Trophoblast cell (in vitro differentiated cells and primary cell): ENCODE measurements at places on chromosomes 5 and 9.

DNA sequence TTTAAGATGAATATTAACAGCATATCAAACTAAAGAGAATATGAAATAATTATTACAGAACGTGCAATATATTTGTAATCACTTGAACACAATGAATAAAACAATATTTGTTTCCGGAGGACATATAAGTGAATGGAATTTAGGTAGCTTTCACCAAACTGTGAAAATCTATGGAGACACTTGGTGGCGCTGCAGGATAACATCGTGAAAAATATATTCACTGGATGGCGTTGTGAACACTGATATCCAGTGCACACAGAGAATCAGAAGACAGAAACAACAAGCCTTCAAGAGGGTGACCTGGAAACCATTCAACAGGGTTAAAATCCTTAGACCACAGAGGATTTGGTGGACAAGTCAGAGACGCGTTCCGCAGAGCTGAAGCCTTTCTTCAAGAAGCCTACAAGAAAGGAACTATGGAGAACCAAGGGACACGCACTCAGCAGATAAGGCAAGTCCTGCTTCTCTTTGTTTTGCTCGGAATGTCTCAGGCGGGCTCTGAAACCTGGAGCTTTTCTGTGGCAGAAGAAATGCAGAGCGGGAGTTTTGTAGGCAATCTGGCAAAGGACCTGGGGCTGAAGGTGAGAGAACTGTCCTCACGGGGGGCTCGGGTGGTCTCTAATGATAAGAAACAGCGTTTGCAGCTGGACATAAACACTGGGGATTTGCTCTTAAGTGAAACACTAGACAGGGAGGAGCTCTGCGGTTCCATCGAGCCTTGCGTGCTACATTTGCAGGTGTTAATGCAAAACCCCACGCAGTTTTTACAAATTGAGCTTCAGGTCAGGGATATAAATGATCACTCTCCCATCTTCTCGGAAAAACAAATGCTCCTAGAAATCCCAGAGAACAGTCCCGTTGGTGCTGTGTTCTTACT, at the start of gene PCDHB11:
Gene PCDHB11 (plus strand): TSS at position 269 of the 877 bp plus-strand sequence. CDS start 148 bp downstream, at position 417.
- H3K4me3 ChIP-seq: peak within 1 kb of the TSS; percentile 13
- no peaks in the 10 kb centered on the region for H3K36me3 ChIP-seq
- H3K4me1 ChIP-seq: no peaks in the 10 kb centered on the region
- H3K27me3 ChIP-seq: no peaks in the 10 kb centered on the region
- no peak within 1 kb of the TSS for H3K27ac ChIP-seq
- no peak for DNase-seq

DNA sequence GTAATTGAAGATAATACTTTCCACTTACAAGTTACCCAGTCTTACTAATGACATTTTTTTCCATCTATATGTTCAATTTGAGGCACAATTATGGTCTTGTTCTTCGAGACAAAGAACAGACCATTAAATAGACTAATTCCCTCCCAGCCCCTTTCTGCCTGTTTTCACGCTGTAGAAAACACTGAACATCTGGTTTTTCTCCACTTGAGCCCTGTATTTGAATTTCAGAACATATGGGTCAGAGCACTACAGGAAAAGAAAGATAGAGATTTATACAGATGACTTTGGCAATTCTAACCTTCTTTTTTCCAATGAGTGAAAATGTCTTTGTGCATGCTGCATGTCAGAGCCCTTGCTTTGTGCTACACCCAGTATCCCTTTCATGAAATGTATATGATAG, 506.9 kb downstream of the LRRC70 start:
- peaks cover 5% of the 10 kb centered on the region for H3K4me1 ChIP-seq
- H3K36me3 ChIP-seq: no peaks in the 10 kb centered on the region
- H3K4me3 ChIP-seq: no peak overlapping the region
- no peak for DNase-seq
- peak overlapping the region; percentile 19 for H3K27ac ChIP-seq

DNA sequence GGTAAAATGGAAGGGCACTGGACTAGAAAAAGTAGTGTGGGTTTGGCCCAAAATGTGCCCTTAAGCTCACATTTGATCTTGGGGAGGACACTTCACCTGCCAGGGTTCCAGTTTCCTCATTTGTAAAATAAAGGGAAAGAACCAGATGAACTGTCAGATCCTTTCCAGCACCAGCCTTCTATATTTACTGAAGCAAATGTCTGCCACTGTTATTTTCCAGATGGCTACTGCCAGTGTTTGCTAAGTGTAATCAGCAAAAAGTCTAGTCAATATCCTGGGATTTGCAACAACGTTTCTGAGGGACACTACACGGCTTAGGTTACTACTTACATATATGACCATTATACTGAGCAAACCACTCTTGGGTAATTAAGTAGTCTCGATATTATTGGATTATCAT, 340.3 kb downstream of the KCNN2 start:
- H3K4me1 ChIP-seq: no peaks in the 10 kb centered on the region
- H3K27ac ChIP-seq: no peak overlapping the region
- DNase-seq: no peak
- H3K27me3 ChIP-seq: no peaks in the 10 kb centered on the region

- no peak for DNase-seq
- H3K4me1 ChIP-seq: no peaks in the 10 kb centered on the region
- no peak overlapping the region for H3K27ac ChIP-seq
These were observed 492.5 kb downstream of the ACTL7B start for GRCh38 chr9:108363311-108363710.

DNA sequence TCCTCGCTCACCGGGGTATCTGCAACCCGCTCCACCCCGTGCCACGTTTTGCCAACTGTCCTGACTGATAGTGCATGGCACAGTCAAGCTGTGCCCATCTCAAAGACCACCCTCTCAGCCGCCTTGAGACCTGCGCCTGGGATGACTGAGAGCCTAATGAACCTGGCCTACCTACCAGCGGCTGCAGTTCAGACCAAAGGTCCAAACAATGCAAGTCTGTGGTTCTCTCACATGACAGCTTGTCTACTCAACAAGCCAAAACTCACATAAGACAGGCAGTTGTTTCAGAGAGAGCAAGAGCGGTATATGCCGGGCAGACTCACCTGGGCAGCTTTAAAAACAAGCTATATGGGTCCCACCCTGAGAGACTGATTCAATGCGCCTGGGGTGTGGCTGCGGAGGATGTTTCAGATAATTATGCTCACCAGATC, 70.5 kb downstream of the EPB41L4B start:
- DNase-seq: no peak
- H3K4me3 ChIP-seq: no peak overlapping the region
- H3K4me1 ChIP-seq: peaks cover 13% of the 10 kb centered on the region
- no peak overlapping the region for H3K27ac ChIP-seq
- H3K27me3 ChIP-seq: no peaks in the 10 kb centered on the region

GRCh38 chr5:170510559-170510958, 6.7 kb downstream of the KCNIP1 start:
- H3K4me1 ChIP-seq: peaks cover 7% of the 10 kb centered on the region
- H3K27me3 ChIP-seq: no peaks in the 10 kb centered on the region
- no peak for DNase-seq

GRCh38 chr5:148740079-148740858, 85.9 kb upstream of the HTR4 start:
- H3K27me3 ChIP-seq: no peaks in the 10 kb centered on the region
- H3K36me3 ChIP-seq: no peaks in the 10 kb centered on the region
- H3K4me3 ChIP-seq: no peak overlapping the region
- DNase-seq: no peak
- H3K4me1 ChIP-seq: no peaks in the 10 kb centered on the region
- no peak overlapping the region for H3K27ac ChIP-seq

GRCh38 chr9:109012009-109012875, 1.1 kb downstream of the CTNNAL1 start:
- DNase-seq: peak; percentile 94
- peak overlapping the region; percentile 80 for H3K27ac ChIP-seq
- peaks cover 10% of the 10 kb centered on the region for H3K4me1 ChIP-seq
- peak overlapping the region; percentile 76 for H3K4me3 ChIP-seq

DNA sequence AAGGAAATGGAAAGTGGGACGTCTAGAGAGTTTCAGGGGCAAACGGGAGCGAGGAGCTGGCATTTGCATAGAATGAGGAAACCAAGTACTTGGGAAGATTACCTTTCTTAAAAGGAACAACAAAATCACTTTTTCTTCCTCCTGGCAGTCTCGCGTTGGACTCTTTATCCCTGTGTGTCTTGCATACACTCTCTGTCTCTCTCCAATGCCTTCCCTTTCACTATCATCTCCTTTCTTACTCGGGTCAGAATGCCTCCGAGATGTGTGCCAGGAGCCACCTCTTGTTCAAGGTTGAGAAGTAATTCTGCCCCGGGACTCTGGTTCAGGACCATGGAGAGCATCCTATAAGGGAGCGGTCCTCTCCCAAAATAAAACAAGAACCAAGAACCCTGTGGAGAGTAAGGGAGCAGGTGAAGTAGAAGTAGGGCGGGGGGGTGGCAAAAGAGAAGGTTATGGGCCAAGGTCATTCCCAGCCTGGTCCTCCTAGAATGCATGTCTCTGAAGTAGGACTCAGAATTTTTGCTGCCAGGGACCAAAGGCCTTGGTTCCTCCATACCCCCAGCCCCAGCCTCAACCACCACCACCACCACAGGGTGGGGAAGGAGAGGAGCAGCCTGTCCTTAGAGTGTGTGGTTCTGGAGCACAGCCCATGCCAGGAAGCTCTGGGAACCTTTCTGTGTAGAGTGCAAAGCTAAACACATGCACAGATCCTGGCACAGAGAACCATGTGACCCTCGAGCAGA, 72.1 kb upstream of the ARAP3 start:
- H3K27me3 ChIP-seq: peaks cover 14% of the 10 kb centered on the region
- H3K4me3 ChIP-seq: no peak overlapping the region
- no peak for DNase-seq
- H3K4me1 ChIP-seq: no peaks in the 10 kb centered on the region
- no peaks in the 10 kb centered on the region for H3K36me3 ChIP-seq

- H3K36me3 ChIP-seq: no peaks in the 10 kb centered on the region
- H3K4me3 ChIP-seq: no peak overlapping the region
- H3K27me3 ChIP-seq: no peaks in the 10 kb centered on the region
- no peak overlapping the region for H3K27ac ChIP-seq
These were observed 301.5 kb upstream of the VLDLR start for GRCh38 chr9:2320114-2320513.

- no peaks in the 10 kb centered on the region for H3K4me1 ChIP-seq
- no peak overlapping the region for H3K27ac ChIP-seq
- H3K4me3 ChIP-seq: no peak overlapping the region
- DNase-seq: no peak
- no peaks in the 10 kb centered on the region for H3K27me3 ChIP-seq
- H3K36me3 ChIP-seq: no peaks in the 10 kb centered on the region
These were observed 55.9 kb upstream of the BARX1 start for GRCh38 chr9:94010980-94011533.

DNA sequence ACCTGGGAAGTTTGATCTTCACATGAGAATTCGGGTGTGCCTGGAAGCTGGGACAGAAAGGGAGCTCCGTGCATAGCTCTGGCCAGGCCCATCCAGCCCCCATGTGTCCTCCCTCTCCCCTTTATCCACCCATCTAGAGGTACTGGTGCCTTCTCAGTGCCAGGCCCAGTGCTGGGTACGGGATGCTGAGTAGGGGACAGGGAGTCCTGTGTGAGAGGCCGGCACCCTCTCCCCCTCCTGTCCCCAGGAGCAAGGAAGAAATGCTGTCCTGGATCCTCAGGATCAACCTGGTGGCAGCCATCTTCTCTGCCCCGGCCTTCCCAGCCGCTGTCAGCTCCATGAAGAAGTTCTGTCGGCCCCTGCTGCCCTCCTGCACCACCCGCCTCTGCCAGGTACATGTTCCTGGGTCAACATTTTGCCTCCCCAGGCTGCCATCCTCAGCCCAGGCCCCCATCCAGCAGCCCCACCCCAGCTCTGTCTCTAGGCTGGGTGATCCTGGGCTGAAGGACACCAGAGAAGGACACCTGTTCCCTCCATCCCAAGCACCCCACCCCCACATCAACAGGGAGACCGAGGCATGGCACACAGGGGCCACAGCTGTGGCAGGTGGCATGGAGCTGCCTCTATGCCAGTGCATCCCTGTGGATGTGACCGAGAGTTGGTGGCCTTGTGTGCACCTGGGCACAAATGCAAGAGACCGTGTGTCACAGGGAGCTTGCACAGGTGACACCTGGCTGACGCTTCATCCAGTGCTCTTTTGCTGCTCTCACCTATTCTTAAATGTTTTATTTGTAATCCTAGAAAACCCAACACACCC, 43.0 kb downstream of the PSD2 start:
- no peak overlapping the region for H3K4me3 ChIP-seq
- no peak overlapping the region for H3K27ac ChIP-seq
- no peaks in the 10 kb centered on the region for H3K4me1 ChIP-seq
- H3K36me3 ChIP-seq: no peaks in the 10 kb centered on the region
- no peak for DNase-seq

- H3K27ac ChIP-seq: no peak overlapping the region
- H3K4me3 ChIP-seq: no peak overlapping the region
These were observed 2086.5 kb upstream of the C9orf72 start for GRCh38 chr9:29659736-29660135.

- DNase-seq: no peak
- H3K27ac ChIP-seq: no peak overlapping the region
- no peaks in the 10 kb centered on the region for H3K36me3 ChIP-seq
- no peak overlapping the region for H3K4me3 ChIP-seq
These were observed 96.1 kb upstream of the DNAH5 start for GRCh38 chr5:14040542-14040941.

DNA sequence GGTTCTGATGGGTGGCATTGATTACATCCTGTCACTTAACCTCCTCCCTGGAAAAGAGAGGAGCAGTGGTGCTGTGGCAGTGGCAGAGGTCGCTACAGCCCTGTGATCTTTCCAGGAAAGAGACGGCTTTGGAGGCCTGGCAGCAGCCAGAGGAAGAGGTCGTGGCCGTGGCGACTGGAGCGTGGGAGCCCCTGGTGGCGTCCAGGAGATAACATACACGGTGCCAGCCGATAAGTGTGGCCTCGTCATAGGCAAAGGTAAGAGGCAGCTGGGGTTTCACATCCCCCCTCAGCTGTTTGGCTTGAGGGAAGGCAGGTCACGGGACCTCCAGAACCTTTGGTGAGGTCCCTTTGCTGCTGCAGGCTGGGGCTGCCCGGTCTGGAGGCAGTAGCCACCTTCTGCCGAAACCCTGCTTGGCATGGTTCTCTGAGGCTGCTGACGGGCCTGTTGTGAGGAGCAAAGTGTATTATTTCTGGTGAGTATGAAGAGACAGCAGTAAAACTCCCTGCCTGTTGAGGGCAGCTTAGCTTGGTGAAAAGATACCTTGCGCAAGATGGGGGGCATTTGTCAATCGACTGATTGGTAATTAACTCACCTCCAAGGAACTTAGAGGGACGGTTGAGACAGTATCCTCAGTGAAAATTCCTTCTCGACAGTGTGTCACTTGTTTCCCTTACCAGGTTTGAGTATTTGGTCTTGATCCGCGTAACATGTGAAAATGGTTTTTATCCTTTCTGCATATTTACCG, 38.0 kb upstream of the PRDM12 start:
- H3K27ac ChIP-seq: no peak overlapping the region
- no peaks in the 10 kb centered on the region for H3K4me1 ChIP-seq
- no peak for DNase-seq
- H3K4me3 ChIP-seq: no peak overlapping the region
- H3K27me3 ChIP-seq: no peaks in the 10 kb centered on the region
